Breast epithelium (tissue), 4 donors: ENCODE measurements at places on chromosomes 6 and 20.

DNA sequence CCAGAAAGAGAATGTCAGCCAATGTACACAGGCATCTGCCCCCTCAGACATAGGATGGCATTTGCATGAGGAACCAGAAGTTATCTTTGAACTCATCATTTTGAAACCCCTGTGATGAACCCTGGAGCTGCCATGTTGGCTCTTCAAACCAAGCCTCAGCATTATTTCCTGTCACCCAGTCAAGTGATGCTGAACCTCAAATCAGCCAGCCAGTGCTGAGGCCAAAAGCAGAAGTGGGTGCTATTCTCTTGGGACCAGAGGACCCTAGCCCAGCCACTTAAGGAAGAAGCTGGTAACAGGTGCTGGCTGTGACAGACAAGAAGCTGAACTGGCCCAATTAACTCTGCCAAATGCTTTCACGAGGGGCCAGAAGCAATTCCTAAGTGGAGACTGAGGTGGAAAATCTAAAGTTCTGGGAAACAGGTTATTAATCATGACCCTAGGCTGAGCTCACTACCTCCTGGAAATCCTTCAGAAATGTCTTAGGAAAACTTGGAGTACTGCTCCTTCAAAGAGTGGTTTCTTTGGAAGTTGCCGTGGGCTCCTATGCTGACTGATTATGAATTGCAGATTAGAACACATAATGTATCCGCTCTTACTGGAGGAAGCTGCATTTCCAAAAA, 4.0 kb downstream of the PKIG start:
- no peak for DNase-seq

DNA sequence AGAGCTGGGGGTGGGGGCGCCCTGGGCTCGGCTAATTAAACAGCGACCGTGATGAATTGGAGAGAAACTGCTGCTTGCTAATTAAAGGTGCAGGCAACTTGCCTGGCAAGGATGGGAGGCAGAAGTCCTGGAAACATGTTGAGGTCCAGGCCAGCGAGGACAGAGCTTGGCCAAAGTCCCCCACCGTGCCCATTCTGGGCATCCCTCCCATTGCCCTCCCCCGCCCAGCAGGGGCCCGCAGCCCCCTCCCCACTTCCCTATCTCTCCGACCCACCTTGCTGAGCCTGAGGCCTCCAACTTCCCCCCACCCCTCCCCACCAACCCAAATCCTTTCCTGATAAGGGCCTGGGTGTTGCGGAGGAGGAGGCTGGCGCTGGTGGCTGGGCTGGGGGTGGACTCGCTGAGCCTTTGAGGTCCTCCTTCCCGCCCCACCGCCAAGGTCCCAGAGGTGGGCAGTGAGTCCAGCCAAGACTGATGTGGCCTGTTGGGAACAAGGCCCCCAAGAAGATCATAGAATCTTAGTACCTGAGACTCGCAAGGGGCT, 23.3 kb downstream of the C20orf203 start:
- DNase-seq = no peak

- no peak for DNase-seq
Observed at GRCh38 chr6:54988576-54988975, 142.0 kb downstream of the FAM83B start.

GRCh38 chr6:130382872-130383490, 17.2 kb downstream of the TMEM200A start:
- DNase-seq = peak; percentile 66

DNA sequence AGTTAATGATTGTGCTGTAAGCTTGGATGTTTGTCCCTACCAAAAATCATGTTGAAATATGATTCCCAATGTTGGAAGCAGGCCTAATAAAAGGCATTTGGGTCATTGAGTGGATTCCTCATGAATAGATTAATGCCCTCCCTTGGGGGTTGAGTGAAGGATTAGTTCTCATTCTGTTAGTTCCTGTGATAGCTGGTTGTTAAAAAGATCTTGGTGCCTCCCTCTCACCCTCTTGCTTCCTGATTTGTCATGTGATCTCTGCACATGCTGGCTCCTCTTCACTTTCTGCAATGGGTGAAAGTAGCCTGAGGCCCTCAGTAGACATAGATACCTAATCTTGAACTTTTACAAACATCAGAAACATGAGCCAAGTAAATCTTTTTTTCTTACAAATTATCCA, 115.6 kb upstream of the HCRTR2 start:
- no peak for DNase-seq

DNA sequence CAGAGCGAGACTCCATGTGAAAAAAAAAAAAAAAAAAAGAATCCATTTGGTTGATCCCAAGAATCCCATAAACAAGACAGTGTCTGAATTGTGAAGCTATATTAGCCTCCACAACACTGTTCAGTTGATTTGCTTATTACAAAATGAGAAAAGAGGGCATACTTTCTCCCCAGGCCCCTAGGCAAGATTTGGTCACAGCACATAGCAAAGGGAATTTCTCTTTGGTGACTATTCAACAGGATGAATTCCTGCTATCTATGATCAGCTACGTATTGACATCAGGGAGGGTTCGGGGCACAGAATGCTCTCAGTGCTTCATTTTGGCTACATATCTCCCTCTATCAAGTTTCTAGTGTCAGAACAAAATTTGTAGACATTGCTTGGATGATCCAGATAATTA, 20.2 kb upstream of the SLC22A3 start:
- no peak for DNase-seq

DNA sequence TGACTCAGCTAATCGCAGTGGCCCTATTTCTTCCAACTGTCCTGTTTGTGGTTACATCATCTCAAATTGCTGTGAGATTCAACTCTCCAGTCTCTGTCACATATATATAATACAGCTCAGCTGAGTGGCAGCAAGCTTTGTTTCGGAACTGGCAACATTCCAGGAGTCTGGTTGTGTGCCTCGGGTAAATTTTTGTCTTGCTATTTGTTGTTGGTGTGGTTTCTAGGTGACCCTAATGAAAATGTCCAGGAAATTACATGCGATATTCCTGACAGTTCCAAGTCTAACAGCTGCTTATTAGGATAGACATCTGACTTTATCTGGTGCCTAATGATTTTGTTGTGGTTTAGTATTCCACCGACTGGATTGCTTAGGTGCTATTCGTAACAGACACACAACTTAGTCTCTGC, 581.8 kb downstream of the CD109 start:
- peak; percentile 22 for DNase-seq

DNA sequence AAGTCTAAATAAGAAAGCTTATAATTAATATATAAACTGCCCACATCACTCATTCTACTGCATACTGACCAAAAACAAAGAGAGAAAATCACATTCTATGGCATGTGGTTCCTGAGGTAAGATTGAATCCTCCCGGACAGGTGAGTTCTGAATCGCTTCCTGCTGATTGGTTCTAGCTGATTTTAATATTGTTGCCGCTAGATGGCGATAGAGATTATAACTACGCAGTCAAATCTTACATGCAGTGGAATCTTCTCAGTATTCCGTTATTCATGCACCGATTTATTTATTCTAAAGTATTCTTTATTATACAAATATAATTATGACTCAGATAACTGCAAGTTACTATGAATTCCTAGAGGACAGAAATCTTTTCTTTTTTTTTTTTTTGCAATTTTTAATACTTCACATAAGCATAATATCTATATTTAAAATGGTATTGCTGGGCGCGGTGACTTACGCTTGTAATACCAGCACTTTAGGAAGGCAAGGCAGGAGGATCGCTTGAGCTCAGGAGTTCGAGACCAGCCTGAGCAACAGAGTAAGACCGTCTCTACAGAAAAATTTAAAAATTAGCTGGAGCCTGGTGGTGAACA, 24.2 kb upstream of the TMX4 start:
- DNase-seq = no peak

DNA sequence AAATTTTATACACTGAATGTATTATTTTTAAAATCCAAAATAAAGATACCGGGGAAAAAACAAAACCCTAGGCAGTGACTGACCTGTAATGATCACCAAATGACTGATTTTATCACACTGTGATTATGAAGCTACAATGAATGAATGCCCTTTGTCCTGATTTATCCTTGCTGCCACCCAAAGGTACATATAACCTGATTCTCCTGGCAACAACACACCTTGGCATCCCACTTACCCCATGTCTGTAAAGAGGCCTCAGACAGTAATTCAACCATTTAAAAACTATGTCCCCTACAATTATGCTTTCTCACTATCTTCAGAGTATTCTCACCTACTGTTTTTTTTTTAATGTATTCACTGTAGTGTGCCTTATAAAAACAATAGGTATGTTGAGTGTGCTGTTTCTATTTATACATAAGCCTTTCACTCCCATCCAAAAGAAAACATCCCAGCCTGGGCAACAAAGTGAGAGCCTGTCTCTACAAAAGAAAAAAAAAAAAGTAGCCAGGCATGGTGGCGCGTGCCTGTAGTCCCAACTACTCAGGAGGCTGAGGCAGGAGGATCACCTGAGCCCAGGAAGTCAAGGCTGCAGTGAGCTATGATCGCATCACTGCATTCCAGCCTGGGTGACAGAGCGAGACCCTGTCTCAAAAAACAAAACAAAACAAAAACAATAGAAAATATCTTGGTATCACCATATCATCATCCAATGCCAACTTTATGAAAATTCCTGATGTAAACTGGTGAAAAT, 21.7 kb downstream of the B4GALT5 start:
- no peak for DNase-seq

DNA sequence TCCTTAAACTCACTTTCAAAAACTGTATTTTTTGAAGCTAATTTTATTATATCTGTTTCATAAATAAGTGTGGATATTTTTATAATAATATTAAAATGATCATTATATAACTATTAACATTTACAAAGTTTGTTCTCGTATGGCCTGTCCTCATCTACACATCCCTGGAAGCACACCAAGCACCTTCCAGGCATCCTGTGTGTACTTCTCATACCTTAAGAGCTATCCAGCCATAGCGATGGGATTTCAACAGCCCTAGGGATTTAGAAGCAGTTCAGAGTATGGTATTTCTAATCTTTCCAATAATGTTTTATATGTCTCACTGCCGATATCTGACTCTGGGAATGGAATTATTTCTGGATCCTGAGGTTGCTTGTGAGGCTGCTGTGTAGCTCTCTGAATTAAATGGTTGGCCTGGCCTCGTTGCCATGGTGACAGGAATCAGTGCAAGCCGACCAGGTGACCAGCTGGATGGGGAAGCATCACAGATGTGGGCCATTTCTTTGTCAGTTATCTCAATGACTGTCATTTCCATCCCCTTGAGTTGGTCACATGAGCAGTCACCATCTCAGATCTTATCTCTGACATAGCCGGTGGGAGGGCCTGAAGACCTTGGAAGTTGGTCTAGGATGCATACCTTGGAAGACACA, 265.2 kb upstream of the RIN2 start:
- no peak for DNase-seq

DNA sequence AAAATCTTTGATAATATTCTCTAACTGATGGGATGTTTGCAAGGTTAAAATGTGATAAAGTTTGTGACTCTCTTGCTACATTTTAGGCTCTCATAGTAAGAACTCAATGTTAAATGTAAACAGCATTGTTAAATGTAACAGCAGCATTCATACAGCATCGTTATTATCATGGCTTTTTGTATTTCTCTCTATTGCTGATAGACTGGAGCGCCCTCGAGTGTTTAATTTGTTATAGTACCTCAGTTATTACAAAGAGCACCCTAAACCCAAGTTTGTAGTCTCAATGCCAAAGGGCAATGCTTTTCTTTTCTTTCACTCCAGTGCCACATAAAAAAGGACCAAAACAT, 14.9 kb upstream of the TTPAL start:
- no peak for DNase-seq

- DNase-seq = no peak
Observed at GRCh38 chr6:144753023-144753705, 468.0 kb downstream of the UTRN start.

DNA sequence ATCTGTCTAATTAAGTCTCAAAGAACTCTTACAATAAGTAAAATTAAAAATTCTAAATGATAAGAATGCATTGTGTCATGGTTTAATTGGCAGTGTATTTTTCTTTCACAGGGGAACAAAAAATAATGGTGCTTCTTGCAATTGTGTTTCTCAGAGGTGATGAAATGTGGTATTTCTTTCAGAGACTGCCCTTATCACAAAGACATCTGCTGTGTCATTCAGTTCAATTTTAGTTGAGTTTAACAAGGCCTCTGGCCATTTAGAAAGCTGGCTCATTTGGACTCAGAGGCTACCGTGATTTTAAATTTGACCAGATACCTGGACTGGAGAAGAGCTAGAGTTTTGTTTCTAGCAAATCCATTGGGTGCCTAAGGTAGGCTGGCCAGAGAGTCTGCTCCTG, 23.6 kb upstream of the ZNF831 start:
- DNase-seq = no peak
